Bone marrow (tissue), 2 donors: ENCODE measurements at places on chromosomes 4 and X.

GRCh38 chr4:168503652-168504362 is 7.0 kb downstream of the PALLD start:
- DNase-seq: peak; percentile 75

DNA sequence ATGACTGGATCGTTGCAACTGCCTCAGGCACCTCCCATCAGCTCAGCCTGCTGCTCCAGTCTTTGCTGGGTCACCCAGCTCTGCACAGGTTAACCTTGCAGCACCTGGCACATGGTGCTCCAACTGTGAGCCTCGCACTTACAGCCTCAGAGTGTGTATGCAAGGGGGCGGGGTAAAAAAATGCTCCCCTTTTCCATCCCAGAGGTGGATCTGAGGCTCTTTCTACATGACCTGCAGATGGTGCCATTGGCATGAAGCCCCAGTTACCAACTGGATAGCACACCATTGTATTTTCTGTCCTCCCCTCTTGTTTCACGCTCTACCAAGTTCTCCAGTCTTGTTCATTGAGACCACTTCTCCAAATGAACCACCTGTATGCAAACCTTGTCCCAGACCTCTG is 46.2 kb upstream of the TRPC3 start:
- no peak for DNase-seq

DNA sequence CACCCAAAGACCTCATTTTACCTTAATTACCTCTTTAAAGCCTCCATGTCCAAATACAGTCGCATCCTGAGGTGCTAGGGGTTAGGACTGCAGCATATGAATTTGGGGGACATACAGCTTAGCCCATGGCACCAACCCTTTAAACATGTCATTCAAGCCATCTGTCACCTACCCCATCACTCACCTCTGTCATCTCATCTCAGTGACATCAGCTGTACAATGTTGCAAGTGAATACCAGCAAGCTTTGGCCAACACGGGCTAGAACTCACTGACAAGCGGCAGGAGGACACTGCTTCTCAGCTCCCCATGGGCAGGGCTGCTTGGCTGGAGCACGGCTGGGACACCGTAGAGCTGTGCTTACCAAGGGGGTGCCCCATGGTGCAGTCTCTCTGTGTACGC is 107.5 kb downstream of the STK32B start:
- DNase-seq: no peak

DNA sequence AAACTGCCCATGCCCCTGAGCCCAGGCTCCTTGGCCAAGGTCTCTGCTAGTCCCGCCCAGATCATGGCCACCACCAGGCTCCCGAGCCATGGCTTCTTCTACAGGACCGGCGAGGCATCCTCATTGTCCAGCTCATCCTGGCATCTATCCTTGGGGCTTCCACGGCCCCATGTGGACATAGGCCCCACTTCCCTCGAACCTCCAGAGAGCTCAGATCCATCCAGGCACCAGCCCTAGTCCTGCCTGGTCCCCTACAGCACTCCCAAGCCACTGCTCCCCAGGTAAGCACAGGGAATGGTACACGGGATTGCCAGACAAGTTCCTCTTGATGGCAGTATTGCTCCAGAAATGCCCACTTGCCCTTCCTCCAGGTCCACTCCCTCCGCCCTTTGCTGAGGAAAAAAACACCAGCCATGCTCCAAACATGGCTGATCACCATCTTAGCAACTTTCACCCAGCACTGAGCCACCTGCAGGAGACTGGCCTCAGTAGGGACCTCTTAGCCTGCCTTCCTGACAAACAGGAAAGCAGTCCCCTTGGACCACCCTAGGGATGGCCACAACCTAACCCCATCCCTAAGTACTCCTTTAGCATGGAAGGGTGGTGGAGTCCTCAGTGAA is 272.1 kb upstream of the AGTR2 start:
- no peak for DNase-seq

DNA sequence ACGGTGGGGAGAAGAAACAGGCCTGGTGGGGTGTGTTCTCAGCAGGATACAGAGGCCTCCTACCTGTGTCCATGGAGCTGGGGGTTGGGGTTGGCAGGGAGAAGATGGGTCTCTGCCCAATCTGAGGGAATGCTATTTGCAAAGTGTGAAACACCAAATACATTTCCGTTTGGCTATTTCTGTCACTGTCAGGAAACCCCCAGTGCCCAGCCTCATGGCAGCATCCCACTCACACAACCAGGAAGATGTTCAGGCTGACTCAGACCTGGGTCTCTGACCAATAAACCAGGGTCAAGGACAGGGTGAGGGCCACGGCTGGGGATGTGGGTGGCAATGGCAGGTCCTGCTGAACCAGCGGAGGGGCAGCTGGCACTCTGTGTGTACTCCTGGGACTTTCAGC is 41.3 kb downstream of the BCOR start:
- no peak for DNase-seq

DNA sequence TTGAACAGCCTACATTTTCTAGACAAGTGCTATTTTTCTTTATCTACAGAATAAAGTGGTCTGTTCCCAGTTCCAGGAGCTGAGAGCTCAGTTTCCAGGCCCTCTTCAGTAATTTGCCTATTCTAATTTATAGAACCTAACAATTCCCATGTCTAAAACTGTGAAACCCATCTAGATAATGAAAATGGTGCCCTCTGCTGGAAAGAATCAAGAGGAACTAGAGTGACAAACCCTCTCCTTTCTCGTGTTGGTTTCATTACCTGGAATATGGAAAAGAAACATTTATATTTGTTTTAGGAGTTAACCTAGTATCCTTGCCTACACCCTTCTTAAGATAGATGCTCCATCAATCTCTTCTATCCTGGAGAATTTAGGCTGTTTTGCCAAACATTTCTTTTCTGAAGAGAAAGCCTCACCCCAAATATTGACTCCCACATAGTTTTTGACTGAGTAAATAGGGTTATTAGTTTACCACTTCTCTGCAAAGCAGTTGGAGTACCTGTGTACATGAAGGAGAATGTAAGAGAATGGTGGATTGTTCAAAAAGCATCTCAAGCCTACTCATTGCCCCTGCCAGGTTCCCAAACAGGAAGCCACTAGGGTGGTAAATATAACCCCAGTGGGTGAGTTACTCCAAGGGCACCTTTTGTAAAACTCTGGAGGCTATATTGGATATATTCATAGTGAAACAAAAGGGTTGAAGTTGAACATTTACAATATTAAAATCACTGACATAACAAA is 121.6 kb downstream of the RASL11B start:
- DNase-seq: peak; percentile 51

DNA sequence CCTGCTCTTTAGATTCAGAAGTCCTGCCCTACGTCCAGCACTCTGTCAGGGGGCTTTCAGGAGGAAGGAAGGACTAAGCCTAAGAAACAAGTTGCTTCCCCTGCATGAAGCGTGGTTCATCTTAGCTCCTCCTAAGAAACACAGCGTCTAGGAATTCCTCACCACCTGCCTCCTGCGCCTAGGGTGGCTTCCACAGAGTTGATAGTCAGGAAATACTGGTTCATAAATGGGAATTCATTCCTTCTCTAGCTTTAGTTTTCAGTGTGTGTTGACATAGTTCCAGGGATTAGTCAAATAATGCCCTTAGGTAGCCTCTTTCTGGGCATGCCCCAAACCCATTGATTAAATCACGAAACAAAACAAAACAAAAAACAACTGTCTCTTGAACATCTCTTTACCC is 1.7 kb upstream of the MXRA5 start:
- DNase-seq: no peak

- no peak for DNase-seq
Observed at GRCh38 chrX:135384161-135384836, 37.4 kb upstream of the SMIM10L2A start.

- no peak for DNase-seq
Observed at GRCh38 chr4:114986133-114986532, 127.3 kb downstream of the NDST4 start.

GRCh38 chr4:146029939-146030710 is 91.5 kb upstream of the ZNF827 start:
- no peak for DNase-seq

DNA sequence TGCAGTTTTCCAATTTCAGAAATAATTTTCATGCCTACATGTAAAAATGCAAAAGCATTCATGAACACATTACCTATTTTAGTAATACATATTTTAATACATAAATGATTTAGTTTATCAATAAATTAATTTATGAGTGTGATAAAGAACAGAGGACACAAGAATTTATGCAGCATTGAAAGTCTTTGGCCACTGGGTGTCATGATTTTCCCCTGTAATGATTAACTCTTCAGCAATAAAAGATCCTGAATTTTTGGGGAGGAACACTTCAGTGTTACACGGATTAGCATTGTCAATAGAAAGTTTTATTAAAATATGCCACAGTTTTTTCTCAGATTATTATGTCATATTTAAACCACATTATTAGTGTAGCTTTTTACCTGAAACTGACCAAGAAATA is 8.6 kb upstream of the VCX2 start:
- DNase-seq: no peak

DNA sequence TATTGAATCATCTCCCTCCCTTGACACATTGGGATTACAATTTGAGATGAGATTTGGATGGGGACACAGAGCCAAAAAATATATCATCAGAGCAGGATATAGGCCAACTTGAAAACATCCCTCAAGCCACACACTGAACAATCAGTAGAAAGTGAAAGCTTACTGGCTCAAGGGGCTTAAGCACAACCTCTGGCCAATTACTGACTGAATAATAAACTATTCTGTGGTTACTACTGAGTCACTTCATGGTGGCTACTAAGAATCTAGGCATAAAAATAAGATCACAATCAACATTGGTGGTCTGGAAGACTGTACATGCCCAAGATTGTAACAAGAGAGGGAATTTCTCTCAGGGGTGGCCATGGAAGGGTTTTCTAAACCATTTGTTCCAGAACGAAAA is 27.4 kb upstream of the GPR174 start:
- no peak for DNase-seq

- DNase-seq: no peak
Observed at GRCh38 chr4:56927196-56927595, 19.5 kb downstream of the REST start.

DNA sequence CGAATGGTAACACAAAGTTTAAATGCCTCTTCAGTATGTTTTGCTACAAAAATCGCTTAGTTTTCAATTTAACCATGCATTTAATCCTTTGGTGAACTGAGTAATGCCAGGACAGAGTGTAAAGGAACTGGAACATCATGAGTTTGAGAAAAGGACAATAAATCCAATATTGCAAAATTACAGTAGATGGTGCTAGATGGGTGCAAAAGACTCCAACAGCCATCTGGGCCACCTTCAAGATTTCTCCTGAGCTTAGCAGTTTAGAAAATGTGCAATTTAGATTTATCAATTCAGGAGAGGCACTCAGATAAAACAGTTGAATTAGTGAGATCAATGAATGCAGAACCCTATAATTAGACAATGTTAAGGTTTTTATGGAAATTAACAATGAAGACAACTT is 33.2 kb upstream of the MID1IP1 start:
- DNase-seq: peak; percentile 22
